Pons (tissue), 1 donor: ENCODE measurements at places on chromosomes 12 and 14.
A peak's percentile ranks its signal among the peaks of the same experiment; 100 is the strongest.

DNA sequence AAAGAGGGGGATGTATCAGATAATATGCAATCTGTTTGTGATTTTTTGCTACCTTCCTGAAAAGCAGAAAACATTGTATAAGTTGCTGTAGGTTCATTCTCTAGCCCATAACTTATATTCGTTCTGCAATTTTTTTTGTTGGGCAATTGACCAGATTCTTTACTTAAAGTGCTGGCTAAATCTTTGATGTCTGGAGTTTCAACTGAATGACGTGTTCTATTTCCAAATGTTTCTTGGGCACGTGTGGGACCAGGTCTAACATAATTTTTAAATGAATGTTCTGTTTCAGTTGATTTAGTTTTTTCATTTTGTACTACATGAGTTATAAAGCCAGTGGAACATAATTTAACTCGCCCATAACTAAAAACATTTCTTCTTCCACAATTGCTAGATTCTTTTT lies 3.8 kb downstream of the MLH3 start:
- DNase-seq = no peak

GRCh38 chr14:92939699-92940098 lies 16.7 kb downstream of the CHGA start:
- no peak for DNase-seq

GRCh38 chr14:66038618-66039017 lies 447.6 kb upstream of the CCDC196 start:
- DNase-seq = peak; percentile 85

GRCh38 chr12:60684988-60685655 lies 1089.3 kb downstream of the SLC16A7 start:
- no peak for DNase-seq

DNA sequence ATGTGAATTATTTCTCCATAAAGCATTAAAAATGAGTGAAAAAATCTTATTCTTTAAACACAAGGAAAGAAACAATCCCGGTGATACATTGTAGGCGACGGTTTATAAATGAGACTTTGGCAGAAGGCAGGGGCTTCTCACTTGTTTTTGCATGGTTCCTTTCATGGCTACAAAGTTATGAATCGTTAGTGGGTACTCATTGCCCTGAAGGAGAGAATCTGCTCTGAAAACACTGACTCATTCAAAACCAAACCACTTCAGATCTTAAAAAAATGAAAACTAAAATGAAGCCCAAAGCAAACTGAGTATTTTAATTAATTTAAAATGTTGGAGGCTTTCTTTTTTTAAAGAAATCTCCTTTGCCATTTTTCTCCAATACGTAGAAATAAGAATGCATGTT lies 41.4 kb upstream of the AMIGO2 start:
- no peak for DNase-seq

DNA sequence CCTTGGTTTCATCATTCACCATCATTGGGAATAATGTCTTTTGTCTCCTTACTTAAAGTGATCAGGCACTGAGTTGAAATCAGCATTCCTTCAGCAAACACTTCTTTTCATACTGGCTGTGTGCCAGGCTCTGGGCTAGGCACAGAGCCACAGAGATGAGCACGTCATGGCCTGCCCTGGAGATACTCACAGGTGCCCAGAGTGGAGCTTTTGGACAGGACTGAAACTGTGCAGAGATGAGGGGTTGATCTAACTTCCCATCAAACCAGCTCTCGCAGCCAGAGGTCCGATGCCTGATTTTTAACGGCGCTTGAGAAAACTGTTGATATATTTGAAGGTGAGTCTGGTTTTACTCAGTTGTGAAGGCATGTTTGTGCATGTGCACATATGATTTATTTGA lies 43.1 kb downstream of the CACNA1C start:
- no peak for DNase-seq

GRCh38 chr12:131340616-131341210 lies 370.2 kb upstream of the SFSWAP start:
- DNase-seq = no peak

GRCh38 chr14:86777963-86778602 lies 1214.9 kb downstream of the GALC start:
- no peak for DNase-seq

GRCh38 chr12:9706086-9706685 lies 26.7 kb downstream of the CLECL1 start:
- no peak for DNase-seq

DNA sequence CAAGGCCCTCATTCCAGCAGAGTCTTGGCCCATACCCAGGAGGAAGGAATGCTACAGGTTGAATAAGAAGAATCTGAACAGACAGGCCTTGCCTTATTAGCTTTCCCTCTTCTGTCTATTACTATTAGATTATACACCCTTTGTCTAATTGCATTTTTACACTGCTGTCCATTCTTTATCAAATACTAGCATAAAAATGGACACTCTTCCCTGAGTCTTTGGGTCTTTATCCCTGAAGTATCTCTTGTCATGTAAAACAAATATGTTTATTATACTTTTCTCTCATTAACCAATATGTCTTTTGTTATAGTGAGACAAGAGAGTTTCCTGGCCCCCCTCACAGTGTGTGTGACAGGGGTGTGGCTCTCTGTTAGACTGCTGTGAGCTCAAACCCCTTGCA lies 897.4 kb upstream of the SEL1L start:
- no peak for DNase-seq

- DNase-seq = no peak
These were observed 434.4 kb downstream of the RAD51B start for GRCh38 chr14:68253878-68254528.

DNA sequence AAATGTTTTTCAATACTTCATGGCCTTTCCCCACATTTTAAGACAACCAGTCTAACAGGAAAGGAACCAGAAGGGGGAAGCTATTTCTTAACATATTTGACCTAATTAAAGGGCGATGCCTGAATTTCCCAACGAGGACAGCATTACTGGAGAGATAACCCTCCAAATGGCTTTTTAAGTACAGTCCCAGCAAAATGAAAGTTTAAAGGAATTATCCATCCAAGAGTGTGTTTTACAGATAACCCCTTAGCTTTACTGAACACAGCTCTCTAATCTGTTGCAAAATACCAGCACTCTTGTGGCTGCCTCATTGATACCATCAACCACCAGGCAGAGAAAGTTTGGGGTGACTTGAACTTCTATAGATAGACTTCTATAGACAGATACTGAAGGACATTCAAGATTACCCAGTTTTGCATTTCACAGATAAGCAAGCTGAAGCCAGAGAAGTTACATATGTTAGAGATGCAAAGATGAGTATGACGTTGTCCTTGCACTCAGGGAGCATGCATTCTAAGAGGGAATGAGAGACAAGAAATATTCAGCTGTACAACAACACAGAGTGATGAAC lies 41.3 kb upstream of the DUSP6 start:
- no peak for DNase-seq

DNA sequence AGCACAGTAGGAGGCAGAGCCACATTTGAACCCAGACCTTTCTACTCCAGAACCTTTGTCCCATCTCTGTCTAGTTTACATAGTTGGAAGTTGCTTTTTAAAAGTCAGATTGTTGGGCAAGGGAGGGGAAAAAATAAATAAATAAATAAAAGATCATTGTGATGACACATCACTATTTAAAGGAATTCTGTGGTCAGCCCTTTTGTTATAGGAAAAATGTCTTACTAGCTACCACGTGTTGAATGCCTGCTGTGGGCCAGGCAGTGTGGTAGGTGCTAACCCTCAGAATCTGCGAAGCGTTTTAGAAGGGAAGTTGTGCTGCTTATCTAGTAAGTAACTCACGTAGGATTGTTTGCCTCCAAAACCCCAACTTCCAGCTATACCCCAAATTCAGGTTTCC lies 62.3 kb downstream of the BHLHE41 start:
- DNase-seq = no peak
